GM06990 (cell line): ENCODE measurements at places on chromosomes 11 and 22.

- no peak for DNase-seq
These were observed 746.2 kb downstream of the NELL1 start for GRCh38 chr11:21415606-21416005.

GRCh38 chr11:112150517-112150916 lies 13.4 kb downstream of the IL18 start:
- no peak for DNase-seq

DNA sequence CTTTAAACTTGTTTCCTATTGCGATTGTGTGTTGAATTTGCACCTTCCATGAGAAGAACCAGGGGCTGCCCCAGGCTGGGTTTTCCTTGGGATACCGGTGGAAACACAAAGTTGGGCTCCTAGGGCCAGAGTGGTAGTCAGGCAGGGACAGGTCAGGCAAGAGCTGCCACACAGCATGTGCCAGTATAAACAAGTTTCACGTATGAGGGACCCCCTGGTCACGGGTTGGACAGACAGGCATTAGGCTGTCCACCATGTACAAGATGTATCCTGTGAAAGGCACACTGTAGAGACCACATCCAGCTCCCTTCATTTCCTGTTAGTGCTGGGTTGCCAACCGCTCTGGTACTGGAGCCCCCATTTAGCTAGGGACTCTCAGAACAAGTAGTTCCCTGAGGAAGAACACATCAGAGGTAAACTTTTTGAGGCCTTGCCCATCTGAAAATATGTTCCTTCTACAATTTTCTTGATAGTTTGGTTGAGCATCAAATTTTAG lies 8.8 kb downstream of the UPB1 start:
- DNase-seq, result no peak

- no peak for DNase-seq
These were observed 32.6 kb upstream of the TMEM123 start for GRCh38 chr11:102485095-102485722.

- no peak for DNase-seq
These were observed 2.8 kb downstream of the ALKBH8 start for GRCh38 chr11:107562647-107563208.

- peak; percentile 85 for DNase-seq
These were observed 2.3 kb downstream of the ACY3 start for GRCh38 chr11:67648140-67648795.

DNA sequence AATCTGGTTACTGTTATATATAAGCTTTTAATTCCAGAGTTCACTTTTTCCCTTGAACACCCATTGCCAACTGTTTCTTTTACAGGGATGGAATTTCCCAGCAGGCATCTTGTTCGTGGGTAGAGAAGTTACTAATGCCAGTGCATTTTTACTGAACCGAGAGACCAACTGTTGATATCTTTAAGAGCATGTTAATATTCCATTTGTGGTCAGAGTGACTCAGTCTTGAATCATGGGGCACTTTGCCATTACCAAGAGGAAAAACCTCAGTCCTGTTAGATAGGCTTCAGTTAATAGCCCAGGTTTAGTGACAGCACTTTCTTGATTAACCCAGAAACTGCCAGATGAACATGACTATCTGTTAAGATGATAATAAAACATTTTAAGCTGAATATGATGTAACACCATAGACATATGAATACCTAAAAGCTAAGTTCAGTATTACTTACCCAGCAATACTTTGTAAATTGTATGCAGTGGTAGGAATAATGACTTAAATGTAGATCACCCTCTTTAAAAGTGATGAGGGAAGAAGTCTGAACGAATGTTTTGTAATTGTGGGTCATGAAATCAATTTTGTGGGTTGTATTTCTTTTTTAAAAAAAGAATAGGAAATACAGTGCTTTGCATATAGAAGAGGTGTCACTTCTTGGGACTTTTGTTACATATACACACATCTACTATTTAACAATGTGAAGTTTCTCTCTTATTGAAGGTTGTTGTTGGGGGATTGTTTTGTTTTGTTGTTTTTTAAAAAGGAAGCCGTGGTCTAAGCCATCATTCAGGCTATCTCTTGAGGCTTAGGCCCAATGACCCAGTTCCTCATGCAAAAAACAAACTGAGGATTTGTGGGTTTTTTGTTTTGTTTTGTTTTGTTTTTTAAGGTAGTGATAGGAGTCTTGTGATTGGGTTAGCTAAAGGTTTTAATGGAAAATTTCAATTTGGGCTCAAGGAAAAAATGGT lies 79.2 kb upstream of the GRIK4 start:
- peak; percentile 5 for DNase-seq

DNA sequence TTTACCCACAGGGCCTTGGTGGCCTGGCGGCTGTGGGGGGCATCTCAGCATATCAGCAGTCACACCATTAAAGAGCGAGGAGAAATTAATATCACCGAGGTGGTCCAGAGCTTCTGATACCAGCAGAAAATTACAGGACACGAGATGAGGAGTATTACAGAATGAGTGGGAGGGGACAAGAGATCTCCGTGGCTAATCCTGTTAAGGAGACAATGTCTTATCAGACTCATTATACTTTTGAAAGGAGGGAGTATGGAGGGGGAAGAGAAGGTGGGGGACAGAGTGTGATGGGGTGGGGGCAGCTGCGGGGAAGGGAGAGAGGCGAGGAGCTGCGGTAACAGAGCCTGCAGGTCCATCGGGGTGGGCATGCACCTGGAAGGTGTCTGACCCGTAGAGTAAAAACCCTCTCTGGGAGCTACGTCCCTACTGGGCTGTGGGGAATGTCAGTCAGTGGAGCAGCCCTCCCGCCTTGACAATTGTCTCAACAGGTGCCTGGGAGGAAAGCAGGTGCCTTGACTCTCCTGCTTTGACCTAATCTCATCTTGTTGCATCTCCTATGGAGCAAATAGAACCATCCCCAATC lies 224.2 kb downstream of the CEP164 start:
- no peak for DNase-seq

GRCh38 chr22:44723801-44724200 lies 21.8 kb downstream of the PRR5 start:
- peak; percentile 36 for DNase-seq

GRCh38 chr11:26622181-26622580 lies 50.1 kb upstream of the MUC15 start:
- DNase-seq, result no peak

- no peak for DNase-seq
These were observed 1.6 kb downstream of the RNASEH2C start for GRCh38 chr11:65718964-65719492.

- DNase-seq, result no peak
These were observed 547.9 kb downstream of the BUD13 start for GRCh38 chr11:116224889-116225200.

DNA sequence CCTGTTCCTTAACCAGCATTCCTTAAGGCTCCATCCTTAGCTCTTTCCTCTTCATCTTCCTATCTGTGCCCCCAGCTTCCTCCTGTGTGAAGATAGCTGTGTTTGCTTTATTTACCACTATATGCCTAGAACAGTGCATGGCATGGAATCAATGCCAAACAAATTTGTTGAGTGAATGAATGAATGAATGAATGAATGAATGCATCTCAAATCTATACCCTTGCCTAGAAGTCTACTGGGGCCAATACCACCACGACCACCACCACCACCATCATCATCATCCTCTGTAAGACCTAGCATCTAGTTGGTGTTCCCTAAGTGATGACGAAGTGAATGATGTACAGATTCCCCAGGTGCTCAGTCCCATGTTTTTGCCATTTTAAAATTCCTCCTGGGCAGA lies 819 bp upstream of the OTOG start:
- DNase-seq, result no peak

DNA sequence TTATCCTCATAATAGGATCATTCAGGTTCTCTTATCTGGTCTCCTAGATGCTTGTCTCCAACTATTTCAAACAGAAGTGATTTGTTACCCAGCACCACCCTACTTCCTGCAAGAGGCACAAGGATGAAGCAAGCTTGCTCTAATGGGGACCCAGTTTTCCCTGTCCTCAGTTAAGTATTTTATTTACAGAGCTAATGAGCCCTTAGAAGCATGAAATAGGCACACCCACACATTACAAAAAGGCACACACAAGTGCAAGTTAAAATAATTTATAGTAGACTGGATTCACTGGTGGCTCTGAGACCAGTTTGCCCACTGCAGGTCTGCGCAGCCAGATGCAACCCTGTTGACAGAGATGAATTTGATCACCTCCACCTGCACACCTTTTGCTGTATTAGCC lies 167.5 kb downstream of the KIRREL3 start:
- no peak for DNase-seq

DNA sequence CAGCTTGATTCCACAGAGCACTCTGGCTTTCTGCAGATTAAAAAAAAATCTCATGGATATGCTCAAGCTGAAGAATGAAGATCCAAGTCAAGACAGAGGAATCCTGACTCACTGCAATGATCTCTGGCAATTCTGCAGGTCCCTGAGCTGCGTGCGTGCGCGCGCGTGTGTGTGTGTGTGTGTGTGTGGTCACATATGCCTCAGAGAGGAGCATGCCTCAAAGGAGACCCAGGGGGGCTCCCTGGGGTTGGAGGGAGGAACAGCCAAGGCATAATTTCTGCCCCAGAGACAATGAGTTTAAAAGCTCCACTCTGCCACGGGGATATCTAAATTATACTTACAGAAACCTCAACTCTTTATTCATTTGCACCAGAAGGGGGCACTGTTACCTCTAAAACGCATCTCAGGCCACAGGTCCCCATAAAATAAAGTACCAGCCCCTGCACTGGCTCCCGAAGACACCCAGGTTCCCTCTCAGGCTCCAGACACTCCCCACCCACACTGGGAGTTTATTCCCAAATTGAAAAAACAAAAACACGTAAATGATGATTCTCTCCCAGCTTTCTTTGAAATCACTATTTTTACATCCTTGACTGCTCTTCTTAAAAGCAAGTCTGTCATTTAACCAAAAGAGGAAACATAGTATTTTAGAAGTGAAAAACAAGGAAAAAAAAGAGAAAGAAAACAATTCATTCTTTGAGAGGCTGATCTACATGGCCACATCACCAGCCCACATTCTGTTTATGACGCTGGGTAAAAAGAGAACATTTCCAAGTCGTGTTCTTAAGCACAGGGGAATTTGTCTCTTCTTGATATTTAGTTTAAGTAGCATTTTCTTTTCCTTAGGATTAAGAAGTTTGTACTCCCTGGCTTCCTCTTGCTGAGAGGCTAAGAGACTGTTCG lies 401.0 kb downstream of the LARGE1 start:
- DNase-seq, result peak; percentile 47

DNA sequence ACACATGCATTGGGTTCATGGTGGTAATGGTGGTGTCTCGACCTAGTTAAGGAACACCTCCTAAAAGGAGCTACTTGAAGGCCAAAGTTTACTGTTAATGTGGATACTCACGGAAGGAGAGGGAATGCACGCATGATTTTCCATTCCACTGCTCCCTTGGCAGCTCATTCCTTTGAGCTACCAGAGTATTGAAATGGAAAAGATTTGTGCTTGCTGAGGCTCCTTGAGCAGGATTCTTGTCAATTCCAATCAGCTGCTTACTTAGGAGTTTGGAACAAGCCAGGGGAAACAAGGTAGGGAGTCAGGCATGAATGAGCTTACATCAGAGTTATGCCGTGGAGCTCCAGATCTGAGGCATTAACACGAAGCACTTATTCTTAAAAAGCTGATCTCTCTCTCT lies 108.8 kb downstream of the GRIA4 start:
- DNase-seq, result no peak

DNA sequence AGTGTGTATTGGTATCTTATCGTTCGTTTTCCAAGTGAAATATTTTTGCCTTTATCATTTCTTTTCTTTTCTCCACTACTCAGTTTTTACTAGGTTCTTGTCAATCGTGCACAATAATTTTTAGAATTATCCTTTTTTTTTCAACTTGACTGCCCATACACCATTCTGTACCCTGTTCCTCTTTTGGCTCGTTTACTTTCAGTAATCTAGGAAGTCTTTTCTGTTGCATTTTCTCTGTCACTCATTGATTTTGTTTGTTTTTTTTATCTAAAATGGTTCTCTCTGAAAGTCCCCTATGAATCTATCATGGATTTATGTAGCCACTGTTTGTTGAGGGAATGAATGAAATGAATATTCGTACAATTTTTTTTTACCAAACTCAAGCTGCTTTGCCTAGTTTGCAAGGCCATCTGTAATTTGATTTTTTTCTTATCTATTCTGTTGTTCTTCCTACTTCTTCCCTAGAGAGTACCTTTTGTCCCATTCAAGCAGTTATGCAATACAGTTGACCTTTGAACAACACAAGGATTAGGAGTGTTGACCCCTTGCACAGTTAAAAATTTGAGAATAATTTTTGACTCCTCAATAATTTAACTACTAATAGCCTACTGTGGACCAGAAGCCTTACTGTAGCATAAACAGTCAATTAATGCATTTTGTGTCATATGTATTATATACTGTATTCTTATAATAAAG lies 166.3 kb downstream of the TMEM135 start:
- DNase-seq, result no peak

DNA sequence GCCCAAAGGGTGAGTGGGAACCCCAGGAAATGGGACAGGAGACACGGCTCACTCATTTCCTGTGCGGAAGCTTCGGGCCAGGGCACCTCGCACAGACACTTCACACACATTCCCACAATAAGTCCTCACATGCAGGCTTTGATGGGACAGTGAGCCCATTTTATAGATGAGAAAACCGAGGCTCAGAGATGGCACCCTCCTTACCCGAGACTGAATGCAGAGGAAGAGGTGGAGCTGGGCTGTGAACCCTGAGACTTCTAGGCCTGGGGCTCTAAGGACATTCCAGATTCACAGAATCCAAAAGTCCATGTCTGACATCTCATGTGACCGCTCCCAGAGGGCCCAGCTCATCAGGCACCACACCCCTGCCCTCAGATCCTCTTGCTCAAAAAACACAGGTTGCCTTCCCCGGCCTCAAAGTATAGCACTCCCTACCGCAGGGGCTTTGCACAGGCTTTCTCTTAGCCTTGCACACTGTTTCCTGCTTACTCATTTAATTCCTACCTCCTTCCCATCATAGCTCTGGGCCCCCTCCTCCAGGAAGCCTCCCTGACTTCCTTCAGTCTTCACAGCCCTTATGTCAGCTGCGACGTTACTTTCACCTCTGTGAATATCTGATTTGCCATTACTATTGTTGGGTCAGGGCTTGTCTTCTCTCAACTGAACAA lies 57.1 kb upstream of the TCF20 start:
- no peak for DNase-seq

- DNase-seq, result no peak
These were observed 3.9 kb upstream of the RAB39A start for GRCh38 chr11:107924306-107924705.
